ENCODE measurements at places on chromosomes 11 and 22.

DNA sequence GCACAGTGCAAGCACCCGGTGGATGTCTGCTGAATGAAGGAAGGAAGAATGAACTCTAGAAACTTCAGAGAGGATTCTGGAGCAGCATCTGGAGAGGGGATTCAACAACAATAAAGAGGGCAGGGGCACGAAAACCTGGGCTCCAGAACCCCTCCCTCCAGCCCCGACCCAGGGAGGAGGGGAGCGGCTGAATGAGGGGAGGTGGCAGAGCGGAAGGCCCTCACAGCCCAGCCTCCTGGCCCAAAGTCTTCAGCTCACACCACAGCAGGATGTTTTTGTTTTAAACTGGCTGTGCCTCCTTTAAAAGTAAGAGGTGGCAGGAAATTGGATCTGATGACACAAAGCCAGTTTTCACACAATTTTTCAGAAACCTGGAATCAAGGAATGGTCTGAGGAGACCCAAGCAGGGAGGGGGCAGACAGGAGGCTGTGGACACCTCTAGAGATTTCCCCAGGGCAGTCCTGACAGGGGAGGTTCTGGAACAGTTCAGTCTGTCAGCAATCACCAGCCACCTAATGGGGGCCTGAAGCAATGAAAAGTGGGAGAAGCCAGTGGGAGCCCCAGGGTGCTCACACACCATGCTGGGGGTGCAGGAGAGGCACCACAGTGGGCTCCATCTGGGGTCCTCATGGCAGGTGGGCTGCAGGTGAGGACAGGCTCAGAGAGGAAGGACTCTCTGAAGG lies 44.4 kb upstream of the TCF20 start:
- DNase-seq: peak; percentile 34

DNA sequence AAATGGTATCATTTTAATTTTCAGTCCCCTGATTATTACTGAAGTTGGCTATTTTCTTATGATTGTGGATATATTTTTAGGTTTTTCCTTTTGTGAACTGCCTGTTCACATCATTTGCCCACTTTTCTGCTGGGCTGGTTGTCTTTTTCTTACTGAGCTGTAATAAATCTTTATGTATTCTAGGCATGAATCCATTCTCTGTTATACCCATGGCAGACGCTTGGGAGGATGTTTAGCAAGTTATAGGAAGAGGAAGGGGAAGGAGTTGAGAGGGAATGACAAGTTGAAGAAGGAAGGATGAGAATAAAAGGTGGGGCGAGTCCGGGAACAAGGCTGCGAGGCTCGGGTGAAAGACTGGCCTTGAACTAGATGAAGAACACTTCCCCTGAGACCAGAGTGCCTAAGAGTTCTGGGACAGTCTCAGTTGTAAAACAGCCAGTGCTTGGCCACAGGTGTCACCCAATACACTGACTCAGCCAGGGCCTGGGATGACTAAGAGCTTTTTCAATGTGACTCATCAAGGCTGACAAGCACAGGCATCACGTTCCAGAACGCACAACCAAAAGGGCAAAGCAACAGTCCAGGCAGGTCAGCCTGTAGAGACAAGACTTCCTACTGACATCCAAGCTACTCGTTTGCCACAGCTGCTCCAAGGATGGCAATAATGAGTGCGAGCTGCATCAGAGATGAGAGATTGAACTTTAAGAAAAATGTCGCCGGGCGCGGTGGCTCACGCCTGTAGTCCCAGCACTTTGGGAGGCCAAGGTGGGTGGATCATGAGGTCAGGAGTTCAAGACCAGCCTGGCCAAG lies 35.2 kb downstream of the LRFN4 start:
- no peak for DNase-seq

DNA sequence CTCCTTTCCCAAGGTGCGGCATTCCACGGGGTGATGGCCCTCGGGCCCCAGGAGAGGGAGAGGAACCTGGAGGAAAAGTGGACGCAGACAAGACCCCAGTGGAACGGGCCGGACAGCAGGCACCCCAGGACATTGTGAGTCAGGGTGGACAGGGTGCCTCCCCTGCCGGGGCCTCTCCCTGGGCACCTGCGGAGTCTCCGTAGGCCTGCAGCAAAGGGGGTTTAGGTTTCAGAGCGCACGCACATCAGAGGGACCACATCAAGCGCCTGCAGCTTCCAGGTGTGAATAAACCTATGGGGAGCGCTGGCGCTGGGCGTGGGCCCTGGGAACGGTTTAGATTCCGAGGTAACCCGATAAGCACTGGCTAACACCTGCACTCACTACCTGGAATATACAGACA lies 22.7 kb upstream of the FGF19 start:
- no peak for DNase-seq

GRCh38 chr22:28021116-28021997 lies 102.3 kb upstream of the PITPNB start:
- no peak for DNase-seq

Measured in CD4-positive, alpha-beta T cell treated with Interleukin-6 at 100 ng/mL for 8 hours (primary cell).